AG08396 (cell line): ENCODE measurements at places on chromosomes 13 and 19.

- no peak for DNase-seq
Measured at GRCh38 chr19:48419158-48419920, 25.9 kb downstream of the GRIN2D start.

GRCh38 chr13:77351315-77351714 is 24.4 kb upstream of the MYCBP2 start:
- DNase-seq: no peak

DNA sequence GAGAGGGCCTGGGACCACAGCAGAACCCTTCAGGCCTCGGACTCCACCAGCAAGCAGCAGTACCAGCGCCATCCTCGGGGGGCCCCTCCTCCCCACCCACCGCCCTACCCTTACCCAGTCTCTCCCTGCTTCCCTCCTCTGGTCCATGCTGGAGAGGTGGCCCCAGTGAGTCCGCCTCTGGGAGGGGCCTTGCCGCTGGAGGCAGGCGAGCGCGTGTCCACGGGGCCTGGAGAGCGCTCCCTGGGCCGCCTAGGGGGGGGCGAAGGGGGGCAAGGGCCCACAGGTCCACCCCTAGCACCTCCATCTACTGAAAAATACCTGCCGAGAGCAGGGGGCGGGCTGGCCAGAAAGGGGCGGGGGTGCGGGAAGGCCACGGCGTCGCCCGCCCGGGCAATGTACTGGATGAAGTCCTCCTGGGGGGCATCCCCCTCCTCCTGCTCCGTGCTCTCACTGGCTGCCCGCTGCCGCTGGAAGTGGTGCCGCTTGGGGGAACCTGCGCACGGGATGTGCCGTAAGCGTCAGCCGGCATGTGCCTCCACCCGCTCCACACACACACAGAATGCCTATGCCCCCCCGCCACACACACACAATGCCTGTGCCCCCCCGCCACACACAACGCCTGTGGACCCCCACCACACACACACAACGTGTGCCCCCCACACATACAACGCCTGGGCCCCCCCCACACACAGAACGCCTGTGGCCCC is 6.9 kb downstream of the CBARP start:
- no peak for DNase-seq

GRCh38 chr19:30310602-30311263 is 61.5 kb upstream of the ZNF536 start:
- no peak for DNase-seq

DNA sequence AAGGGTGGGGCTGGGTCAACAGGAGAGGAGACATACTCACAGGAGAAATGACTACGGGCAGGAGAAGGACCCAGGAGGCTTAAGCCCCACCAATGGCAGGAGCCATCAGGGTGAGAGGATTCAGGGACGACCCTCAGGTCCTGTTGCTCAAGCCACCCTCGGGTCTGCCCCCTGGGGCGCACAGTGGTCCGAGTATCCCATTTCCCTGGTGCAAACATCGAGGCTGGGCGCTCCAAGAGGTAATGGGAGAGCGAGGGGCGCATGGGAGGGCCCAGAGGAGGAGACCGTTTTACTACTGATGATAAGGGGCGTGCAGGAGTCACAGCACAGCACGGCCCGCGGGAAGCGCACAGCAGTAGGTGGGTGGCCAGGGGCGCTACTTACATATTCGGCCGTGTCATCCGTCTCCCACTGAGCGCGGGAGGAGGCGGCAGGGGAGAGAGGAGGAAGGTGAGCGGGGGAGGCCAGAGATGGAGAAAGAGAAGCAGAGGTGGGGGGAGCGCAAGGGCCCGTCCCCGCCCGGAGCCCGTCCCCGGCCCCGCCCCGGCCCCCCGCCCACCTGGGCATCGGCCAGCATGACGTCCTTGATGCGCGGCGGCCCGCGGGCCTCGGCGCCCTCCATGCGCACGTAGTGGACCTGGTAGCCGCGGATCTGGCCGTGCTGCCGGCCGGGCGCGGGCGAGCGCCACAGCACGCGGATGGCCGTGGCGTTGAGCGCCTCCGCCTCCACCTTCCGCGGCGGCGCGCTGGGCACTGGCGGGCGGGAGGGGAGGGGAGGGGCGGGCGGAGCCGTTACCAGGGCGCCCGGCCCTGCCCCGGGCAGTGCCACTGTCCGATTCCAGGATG is 111.5 kb downstream of the PTPRS start:
- no peak for DNase-seq

DNA sequence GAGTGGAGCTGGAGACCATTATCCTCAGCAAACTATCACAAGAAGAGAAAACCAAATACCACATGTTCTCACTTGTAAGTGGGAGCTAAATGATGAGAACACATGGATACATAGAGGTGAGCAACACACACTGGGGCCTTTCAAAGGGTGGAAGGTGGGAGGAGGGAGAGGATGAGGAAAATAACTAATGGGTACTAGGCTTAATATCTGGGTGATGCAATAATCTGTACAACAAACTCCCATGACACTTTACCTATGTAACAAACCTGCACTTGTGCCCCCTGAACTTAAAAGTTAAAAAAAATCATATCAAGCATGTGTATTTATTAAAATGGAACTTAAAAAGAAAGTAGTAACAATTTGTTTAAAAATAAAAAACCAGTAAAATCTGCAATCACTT is 5.0 kb downstream of the SIGLEC14 start:
- DNase-seq: no peak

- peak; percentile 77 for DNase-seq
Measured at GRCh38 chr19:16330368-16330801, 5.8 kb downstream of the KLF2 start.

DNA sequence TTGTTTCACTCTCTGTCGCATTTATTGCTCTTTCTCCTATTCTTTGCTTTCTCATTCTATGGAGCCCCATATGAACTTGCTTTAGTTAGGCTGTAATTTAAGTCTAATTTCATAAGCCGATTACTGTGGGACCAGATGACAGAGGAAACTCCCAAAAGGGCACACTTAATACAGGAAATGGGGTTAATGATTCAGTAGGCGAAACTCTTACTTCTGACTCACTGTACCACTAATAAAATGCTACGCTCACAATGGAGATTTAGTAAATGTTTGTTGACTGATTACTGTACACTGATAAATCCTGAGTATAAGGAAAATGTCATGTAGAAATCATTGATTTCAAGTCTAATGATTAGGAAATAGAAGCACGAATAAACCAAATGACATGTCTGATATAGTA is 276.4 kb downstream of the KLF5 start:
- DNase-seq: no peak

GRCh38 chr13:112879283-112879833 is 89.7 kb upstream of the MCF2L start:
- peak; percentile 64 for DNase-seq

GRCh38 chr19:50719566-50719965 is at the start of gene SHANK1:
SHANK1 (minus strand) TSS chr19:50719802; CDS start chr19:50716919, 2,883 bp downstream.
- no peak for DNase-seq

GRCh38 chr13:42740753-42741152 is 40.6 kb upstream of the FAM216B start:
- no peak for DNase-seq

- DNase-seq: peak; percentile 18
Measured at GRCh38 chr13:24851546-24851945, 87.6 kb downstream of the RNF17 start.

GRCh38 chr19:35205733-35206323 is 22.7 kb downstream of the FAM187B start:
- no peak for DNase-seq

- DNase-seq: peak; percentile 23
Measured at GRCh38 chr19:9586764-9587163, 2.5 kb upstream of the ZNF121 start.

GRCh38 chr19:35642312-35642711 is 767 bp downstream of the ETV2 start:
- no peak for DNase-seq

DNA sequence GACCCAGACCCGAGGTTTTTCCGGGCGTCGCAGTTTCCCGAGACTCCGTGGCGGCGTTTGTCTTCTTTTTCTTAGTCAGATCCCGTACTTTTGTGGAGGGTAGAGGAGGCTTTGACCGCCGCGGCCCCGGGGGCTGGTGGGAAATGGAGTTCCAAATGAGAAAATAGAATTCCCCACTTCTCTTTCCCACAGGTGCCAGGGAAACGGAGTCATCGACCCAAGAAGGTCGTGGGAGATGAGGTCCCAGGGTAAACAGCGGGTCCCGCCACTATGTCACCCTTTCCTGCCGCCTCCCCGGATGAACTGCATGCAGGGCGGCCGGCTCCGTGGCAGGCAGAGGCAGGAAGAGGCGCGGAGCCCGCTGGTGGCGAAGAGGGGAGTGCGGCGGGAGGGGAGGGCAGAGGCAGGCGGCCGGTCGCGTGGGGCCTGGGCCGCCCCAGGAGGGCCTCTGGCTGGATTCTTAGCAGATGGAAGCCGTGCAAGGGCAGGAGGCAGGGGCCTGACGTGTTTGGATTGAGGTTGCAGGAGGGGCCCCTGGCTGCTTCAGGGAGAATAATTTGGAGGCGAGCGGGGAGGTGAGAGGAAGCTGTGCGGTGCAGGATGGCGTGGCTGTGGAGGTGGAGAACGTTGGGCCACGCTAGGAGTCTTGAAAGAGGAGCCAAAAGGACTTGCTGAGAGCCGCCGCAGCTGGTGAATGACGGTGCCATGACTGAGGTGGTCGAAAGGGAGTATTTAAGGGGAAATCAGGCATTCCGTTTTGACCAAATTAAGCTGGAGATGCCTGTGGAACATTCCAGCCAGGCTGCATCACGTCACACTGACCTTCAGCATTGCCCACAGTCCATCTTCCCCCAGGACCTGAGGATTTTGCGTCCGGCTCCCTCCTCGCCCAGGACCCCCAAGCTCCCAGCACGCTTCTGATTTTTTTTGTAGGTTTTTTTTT is 11.7 kb downstream of the CYTH2 start:
- peak; percentile 63 for DNase-seq

- no peak for DNase-seq
Measured at GRCh38 chr19:1134431-1134830, 30.6 kb downstream of the GPX4 start.

GRCh38 chr19:46492841-46493235 is 2.8 kb downstream of the PNMA8B start:
- no peak for DNase-seq

GRCh38 chr13:97395447-97396136 is 38.4 kb upstream of the RAP2A start:
- peak; percentile 20 for DNase-seq

- DNase-seq: peak; percentile 99
Measured at GRCh38 chr19:58150328-58150921, at the start of gene ZNF329. ZNF329 (minus strand) TSS chr19:58150789; CDS start chr19:58129503, 21,286 bp downstream.

DNA sequence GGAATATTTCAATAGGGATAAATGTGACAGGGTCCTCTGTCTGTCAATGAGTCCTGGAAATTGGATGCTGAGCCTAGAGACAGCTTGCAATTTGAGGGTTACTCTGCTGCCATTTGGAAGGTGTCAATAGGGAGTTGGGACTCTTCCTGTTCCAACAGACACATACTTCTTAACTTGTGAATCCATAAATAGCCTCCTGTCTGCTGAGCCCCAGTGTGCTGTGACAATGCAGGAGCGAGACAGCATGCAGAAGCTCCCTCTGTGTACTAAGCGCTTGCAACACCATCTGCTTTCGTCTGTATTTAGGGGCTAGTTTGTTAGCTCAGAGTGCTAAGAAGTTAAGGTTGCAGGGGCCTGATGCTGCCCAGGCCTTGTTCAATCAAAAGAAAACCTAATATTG is 58.5 kb upstream of the GPR12 start:
- DNase-seq: no peak

GRCh38 chr13:24159357-24159756 is 1.2 kb upstream of the SPATA13 start:
- no peak for DNase-seq

DNA sequence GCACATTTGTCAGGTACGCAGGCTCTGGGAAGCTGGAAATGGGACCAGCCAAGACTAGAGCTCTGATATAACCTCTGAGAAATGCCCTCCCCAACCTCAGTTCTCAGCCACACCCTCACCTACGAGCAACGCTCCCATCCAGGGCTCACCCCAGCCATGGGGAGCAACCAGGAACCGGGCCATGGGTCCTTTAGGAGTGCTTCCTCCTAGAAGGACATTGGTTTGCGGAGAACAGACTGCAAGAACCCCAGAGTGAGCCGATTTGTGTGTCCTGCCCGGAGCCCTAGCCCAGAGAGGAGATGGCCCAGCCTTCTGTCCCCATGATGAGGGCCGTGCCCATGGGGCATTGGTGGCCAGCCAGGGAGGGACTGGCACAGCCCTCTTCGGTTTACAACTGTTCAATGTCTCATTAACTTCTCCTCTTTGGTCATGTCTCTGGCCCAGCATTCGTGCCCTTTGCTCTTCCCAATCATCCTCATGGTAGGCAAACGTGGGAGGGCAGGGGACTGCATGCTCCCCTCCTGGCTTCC is 32.9 kb upstream of the IGSF23 start:
- no peak for DNase-seq

- DNase-seq: no peak
Measured at GRCh38 chr19:1409204-1410005, 2.0 kb downstream of the DAZAP1 start.

GRCh38 chr19:5718579-5719273 is 1.2 kb downstream of the LONP1 start:
- peak; percentile 69 for DNase-seq

DNA sequence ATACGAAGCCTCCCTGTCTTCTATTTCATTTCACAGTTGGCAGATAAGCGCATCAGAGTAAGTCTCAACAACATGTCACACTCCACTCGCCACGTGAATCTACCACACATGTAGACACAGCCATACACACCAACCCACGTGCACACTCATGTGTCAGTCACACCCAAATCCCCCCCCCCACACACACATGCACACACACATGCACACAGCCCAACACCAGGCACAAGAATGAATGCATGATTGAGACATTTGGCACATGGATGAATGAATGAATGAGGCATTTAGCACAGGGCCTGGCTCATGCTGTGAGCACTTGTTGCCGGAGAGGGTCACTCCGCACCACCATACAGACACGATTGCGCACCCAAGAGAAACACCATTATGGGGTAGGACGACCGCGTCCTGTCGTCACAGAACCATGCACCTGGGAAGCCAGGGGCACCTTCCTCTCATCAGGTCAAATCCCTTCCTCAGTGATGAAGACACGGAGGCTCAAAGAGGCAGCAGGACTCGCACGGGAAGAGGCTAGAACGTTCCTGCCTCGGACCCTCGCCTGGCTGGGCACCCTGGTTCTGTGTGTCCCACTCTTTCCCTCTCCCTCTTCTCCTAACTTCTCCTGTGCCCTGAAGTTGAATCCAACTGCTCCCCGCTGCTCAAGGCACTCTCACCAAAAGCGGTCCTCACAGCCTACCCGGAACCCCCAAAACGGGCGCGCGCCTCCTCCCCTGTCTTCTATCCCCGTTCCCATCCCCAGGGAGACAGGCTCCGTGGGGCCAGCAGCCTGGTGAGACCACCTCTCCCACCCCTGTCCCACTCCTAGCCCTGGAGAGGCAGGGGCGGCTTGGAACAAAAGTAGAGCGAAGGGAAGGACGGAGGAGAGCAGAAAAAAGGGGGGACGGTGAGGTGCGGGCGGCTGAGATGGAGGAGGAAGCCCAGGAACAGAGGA is 1.3 kb downstream of the MEIS3 start:
- no peak for DNase-seq
